ENCODE measurements at places on chromosomes 16 and 17.

DNA sequence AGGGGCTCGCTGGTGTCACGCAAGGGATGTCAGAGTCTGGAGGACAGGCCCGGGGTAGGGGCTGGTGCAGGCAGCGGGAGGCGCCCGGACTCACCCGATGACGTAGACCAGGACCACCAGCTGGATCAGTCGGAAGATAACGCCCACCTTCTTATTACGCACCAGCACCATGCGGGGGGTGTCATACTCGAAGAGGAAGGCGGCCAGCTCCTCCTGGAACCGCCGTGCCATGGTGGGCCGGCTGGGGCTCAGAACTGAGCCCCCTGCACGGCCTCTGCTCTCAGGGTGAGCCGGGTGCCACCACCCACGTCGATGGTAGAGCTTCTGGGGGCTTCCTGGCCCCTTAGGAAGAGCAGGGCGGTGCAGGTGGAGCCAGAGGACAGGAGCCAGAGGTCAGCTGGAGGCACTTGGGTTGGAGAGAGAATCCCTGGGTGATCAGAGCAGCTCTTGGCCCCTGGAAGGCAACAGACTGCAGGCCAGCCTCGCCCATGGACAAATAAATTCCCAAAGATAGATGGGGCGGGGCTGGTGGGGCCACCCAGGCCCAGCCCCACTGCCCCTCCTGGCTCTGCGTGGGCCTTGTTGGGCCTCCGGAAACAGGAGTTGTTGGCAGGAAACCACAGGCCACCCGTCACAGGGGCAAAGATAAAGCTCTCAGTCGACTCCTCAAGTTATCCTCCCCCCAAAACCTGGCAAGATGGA is at the start of gene P2RX1:
Gene P2RX1 (minus strand): TSS at position 471 of the 702 bp plus-strand sequence. CDS start 240 bp downstream, at position 231.
- DNase-seq: no peak

- no peak for DNase-seq
Measured at GRCh38 chr17:35001549-35001948, 21.2 kb downstream of the LIG3 start.

- peak; percentile 56 for DNase-seq
Measured at GRCh38 chr16:48117217-48118105, 38.3 kb downstream of the ABCC12 start.

- DNase-seq: no peak
Measured at GRCh38 chr17:17860766-17861107, 24.0 kb upstream of the SREBF1 start.

DNA sequence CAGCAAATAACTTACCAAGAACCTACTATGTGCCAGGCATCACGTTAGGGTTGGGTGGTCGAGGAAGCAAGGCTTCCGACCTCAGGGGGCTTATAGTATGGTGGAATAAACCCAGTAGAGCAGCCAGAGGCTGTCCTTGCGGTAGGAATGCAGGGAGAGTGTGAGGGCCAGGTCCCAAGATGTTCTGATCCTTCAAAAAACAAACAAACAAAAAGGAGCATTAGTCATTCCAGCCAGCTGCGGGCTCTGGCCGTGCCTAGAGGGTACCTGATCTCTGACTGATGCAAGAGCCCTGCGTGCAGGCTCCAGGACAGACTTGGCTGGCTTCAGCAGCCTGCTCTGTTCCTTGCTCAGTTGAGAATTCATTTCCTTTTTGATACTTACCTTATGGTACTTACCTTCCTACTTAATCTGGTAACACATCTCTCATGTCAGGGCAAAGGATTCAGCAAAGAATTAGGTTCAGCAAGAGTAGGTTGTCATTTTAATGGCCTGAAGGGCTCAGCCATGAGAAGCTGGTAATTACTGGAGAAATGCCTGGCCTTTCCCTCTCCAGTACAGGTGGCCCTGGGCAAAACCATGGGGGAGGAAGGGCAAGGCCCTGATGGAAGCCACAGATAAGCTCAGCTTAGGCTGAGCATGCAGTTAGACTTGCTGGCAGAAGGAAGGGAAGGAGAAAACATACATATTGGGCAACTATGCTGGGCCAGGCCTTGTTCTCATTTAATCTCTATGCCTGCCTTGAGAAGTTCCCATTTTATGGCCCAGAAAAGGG is 18.4 kb downstream of the CYB5D2 start:
- no peak for DNase-seq

GRCh38 chr17:60677308-60678117 is at the start of gene BCAS3:
Gene BCAS3 (plus strand): TSS chr17:60677851.
- DNase-seq: peak; percentile 94

GRCh38 chr17:40915199-40915661 is 22.2 kb downstream of the KRT23 start:
- no peak for DNase-seq

- DNase-seq: no peak
Measured at GRCh38 chr16:23907903-23908302, 72.1 kb downstream of the PRKCB start.

- no peak for DNase-seq
Measured at GRCh38 chr16:27780468-27781194, 230.7 kb downstream of the KATNIP start.

- no peak for DNase-seq
Measured at GRCh38 chr17:45935197-45935709, 40.9 kb downstream of the MAPT start.

GRCh38 chr17:59154292-59154720 is 680 bp downstream of the SKA2 start:
- no peak for DNase-seq

GRCh38 chr17:39757176-39757662 is 19.5 kb downstream of the GRB7 start:
- no peak for DNase-seq

- DNase-seq: no peak
Measured at GRCh38 chr17:68482576-68483041, 25.3 kb upstream of the WIPI1 start.

GRCh38 chr16:80309178-80309577 is 231.6 kb upstream of the DYNLRB2 start:
- DNase-seq: no peak

DNA sequence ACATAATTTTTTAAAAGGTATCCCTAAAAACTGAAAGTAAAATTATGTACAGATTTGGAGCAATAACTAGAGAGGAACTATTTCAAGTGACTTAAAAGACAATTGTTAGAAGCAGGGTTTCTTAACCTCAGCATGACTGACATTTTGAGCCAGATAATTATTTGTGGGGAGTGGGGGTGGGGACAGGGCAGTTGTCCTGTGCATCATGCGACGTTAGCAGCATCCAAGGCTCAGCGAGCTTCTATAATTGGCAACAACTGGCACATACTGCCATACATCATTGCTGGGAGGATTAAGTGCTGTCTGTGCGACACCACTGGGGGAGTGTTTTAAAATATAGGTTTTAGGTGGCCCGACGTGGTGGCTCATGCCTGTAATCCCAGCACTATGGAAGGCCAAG is 27.1 kb downstream of the GABARAPL2 start:
- no peak for DNase-seq

DNA sequence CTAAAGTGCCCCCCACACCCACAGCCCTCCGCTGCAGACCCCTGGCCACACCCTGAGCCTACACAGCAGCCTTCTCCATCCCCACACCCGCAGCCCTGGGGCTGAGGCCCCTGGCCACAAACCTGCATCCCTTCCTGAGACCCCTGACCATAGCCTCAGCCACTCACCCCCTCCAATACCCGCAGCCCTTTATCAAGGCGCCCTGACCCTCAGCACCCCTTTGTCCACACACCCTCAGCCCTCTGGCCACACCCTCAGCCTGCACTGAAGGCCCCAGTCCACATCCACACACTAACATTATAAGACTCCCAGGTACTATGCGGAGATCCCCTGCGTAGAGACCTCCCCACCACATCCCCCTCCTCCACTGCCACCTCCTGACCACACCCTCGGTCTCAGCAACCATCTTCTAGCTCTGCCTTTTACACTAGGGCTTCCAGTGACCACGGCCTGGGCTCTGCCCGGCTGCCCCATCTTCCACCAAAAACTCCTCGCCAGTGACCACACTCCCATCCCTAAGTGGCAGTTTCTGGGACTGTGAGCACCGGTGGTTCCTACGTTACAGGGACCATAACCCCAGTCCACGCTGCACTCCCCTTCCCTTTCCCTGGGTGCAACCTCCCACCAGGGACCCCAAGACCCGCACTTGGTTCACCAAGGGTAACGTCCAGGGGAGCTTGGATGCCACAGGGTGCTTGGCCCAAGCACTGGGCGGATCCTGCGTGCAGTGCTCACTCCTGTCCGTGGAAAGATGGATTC is 818 bp downstream of the TPPP3 start:
- DNase-seq: no peak

DNA sequence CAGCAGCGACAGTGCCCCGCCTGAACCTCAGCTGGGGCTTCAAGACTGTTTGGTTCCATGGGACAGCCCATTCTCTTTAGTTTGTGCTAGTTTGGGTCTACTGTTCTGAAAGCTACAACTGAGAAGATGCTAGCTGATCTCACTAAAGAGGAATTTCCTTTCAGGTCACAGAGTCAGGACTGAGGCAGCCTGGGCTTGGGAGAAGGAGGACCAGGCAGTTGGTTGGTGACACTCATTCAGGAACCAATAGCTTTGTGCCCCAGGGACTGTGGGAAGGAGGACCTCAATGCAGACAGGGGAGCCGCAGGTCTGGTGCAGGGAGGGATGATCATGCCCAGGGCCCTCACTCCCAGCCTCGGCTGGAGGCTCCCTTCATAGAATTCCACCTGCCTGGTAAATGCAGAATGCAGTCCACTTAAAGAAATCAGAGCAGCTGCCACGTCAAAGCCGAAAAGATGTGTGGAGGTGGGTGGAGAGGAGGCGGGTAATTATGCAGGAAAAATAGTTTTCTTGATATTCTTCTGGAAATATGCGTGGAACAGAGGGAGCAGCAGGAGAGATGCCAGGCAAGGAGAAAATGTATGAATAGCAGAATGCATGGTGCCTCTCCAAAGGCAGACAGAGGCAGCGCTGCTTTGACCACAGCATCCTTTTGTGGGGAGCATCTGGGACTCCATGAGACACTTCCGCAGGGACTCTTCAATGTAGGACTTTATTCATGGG is 32.6 kb upstream of the ZFP90 start:
- no peak for DNase-seq

DNA sequence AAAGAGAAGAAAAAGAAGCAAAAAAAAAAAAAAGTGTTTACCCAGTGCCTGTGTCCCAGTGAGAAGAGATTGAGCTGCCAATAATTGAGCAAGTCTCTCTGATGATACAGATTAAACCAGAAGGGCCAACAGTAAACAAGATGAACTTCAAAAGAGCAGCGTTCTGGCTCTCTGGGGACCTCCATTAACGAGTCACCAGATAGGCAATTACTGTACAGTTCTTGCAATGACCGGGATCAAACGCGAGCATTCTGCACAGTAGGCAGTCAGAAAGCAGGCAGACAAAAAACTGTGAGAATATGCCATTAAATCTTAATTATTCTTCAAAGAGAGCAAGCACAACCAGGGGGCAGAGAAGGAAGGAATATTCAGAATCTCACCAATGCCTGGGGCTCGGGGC is 626.1 kb downstream of the TMEM114 start:
- DNase-seq: no peak

DNA sequence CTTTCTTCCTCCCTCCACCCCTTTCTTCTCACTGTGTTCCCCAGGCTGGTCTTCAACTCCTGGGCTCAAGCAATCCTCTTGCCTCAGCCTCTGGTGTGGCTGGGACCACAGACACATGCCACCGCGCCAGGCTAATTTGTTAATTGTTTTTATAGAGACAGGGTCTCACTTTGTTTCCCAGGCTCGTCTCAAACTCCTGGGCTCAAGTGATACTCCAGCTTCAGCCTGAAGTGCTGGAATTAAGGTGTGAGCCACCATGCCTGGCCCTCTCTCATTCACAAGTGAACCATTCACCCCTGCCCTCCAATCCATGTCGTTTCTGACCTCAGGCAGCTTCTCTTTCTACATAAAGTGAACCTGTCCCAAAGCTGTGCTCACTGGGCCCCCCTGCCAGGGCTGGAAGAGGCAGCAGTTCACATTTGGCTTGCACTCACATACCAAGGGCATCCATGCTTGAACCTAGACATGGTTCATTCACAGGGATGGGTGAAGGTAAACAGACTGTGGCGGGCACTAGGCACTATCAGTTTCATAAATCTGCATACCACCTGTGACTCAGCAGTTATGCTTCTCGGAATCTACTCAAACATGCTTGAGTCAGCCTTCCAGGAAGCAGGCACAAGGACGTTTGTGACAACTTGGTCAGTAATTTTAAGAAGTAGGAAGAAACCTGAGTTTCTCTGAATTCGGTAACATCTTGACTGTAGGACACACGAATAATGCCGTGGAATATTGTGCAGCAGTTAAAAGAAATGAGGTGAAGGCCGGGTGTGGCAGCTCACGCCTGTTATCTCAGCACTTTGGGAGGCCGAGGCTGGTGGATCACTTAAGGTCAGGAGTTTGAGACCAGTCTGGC is 6.0 kb upstream of the RNF213 start:
- peak; percentile 35 for DNase-seq

DNA sequence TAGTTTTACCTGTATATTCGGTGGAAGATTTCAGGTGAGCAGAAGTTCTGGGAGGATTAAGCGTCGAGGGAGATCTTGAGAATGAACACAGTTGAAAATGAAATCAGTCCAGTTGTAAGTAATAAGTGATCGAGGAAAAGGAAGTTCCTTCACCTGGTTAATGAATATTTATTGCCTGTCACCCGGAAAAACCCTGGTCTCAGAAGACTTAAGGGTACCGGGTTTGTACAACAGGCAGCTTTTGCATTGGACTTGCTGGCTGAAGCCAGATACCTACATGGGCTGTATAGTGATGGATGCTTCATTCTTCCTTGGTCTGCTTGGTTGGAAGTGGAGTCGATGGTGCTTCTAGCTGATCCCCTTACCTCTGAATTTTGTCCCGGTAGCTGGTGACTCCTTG is 72.7 kb downstream of the PRKCA start:
- DNase-seq: no peak

DNA sequence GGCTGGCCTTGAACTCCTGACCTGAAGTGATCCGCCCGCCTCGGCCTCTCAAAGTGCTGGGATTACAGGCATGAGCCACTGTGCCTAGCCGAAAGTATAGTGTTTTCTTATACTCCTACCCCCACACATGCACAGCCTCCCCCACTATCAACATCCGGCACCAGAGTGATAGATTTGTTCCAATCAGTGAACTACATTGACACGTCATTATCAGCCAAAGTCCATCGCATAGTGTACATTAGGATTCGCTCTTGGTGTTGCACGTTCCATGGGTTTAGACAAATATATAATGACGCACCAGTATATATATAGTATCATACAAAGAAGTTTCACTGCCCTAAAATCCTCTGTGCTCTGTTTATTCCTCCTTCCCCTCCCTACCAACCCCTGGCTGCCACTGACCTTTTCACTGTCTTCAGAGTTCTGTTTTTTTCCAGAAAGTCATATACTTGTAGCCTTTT is 11.9 kb upstream of the TM4SF5 start:
- no peak for DNase-seq

- DNase-seq: no peak
Measured at GRCh38 chr17:79518585-79519523, 92.0 kb downstream of the RBFOX3 start.

Data from activated CD4-positive, CD25-positive, alpha-beta regulatory T cell (primary cell).